Retinal pigment epithelial cell (primary cell): ENCODE measurements at places on chromosomes 7 and 10.

DNA sequence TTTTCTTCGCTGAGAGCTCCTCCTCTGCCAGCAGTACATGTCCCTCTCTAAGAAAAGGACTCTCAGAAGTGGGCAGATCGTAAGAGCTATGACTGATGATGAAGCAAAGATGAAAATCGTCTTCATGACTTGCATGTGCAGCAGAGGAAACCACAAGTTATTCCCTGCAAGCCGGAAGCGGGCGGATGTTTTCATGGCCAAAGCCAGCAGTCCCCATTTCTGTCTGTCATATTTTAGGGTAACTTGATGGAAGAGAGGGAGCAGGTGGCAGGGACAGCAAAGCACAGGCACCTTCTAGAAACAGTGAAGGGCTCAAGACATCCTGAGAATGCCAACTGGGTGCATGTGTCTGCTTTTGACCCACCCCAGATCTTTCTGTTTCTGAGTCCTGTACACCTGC, 19.9 kb downstream of the KLF6 start:
- DNase-seq: no peak

DNA sequence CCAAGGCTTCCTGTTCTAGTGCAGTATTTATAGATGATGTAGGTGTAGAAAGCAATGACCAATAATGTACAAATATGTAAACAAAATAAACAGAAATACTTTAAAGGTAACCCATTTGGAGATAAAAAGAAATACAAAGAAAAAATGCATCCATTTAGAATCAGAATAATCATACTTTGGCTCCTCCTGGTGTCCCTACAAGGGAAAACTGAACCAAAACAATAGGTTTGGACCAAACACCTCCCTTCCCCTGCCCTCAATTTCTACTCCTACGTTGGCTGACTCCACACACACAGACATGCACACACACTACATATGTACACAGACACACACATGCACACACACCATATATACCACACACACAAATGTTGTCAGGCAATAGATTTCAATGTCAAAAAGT, 36.0 kb downstream of the C10orf143 start:
- DNase-seq: no peak

DNA sequence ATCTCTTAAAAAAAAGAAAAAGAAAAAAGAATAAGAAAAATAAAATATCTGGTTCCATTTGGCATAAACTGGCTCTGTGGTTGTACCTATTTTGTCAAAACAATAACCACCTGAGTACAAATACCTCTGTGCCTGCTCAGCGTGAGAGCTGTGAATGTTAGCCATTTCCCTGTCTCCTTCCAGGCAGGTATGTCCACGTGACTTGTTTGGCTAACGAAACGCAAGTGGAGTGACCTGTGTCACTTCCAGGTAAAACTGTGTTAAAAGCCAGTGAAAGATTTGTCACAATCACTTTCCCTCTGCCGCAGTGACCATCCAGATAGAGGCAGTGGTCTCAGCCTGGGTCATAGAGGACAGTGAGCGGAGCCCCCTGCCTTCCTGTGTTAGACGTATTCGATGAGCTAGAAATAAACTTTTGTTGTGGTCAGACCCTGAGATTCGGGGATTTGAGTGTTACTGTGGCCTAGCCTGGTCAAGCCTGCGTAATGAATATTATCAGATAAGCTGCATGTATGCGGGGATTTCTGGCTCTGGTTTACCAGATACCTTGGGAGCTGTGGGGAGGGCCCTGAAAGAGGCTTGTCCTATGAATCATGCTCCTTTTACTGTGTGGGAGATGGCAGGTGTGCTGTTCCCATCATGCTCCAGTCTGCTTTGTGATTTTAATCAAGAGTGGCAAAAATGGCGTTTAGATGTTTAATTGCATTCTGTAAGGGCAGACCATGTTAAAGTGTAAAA, 3.8 kb downstream of the PTER start:
- peak; percentile 71 for DNase-seq

- no peak for DNase-seq
Observed at GRCh38 chr10:9781666-9782065, 1236.0 kb upstream of the CELF2 start.

GRCh38 chr7:77200542-77200941, 923 bp upstream of the FGL2 start:
- no peak for DNase-seq

DNA sequence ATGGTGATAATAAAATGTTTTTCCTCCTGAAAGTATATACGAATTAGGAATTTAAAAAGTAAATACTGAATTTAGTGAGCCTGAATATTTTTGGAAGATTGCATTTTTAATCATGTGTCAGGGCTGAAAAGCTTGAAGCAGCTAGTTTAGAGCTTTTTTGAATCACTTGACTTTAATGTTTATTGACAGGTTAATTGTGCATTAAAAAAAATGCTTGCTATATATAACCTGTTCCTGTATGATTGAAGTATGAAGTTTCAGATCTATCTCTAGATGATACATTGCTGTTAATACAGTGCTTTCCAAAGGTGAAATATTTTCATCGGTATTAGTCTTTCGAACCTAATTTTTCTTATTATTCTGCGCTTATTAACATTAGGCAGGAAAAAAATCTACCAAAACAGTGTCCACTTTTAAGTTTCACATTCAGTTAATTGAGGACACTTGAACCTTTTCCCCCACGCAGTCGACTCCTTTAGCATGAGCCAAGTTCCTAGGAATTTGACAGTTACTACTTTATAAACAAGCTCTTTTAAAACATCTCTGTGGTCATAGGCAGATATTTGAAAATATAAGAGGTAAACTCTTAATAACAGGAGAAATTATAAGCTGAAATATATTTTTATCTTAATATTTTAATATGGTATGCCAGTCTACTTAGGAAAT, 187.1 kb downstream of the MLLT10 start:
- no peak for DNase-seq

- DNase-seq: no peak
Observed at GRCh38 chr10:17888189-17888588, 63.5 kb upstream of the SLC39A12 start.
